A673 (cell line): ENCODE measurements at places on chromosomes 5 and 9.

DNA sequence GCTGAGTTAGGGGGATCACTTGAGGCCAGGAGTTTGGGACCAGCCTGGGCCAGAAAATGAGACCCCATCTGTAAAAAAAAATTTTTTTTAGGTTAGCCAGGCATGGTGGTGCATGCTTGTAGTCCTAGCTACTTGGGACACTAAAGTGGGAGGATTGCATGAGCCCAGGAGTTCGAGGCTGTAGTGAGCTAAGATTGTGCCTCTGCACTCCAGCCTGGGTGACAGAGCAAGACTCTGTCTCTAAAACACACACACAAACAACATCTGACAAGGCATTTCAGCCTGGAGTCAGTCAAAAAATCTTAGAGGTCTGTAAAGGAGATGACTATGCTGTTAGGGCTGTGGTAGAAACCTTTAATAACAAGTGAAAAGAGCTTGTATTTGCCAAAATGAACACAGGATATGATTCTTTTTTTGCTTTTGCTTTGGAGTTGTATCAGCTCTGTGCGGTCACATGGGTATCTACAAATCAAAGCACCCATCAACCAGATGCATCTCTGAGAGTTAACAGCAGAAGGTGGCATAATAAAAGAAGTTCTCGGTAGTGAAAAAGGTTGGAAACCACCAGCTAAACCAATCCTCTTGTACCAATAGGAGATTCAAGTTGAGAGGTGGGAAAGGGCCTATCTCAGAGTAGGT lies 3.6 kb upstream of the PSMD5 start:
- DNase-seq, result no peak

DNA sequence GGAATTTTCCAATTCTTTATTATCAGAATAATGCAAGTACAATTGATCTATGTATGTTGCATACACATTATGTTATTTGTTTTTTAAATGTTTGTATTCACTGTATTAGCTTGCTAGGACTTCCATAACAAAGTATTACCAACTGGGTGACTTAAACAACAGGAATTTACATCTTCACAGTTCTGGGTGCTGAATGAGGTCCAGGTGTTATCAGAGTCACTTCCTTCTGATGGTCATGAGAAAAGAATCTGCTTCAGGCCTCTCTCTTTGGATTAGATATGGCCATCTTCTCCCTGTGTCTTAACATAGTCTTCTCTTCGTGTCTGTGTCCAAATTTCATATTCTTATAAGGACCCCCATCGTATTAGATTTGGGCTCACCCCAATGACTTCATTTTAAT lies 229.1 kb upstream of the TRPC7 start:
- DNase-seq, result no peak

DNA sequence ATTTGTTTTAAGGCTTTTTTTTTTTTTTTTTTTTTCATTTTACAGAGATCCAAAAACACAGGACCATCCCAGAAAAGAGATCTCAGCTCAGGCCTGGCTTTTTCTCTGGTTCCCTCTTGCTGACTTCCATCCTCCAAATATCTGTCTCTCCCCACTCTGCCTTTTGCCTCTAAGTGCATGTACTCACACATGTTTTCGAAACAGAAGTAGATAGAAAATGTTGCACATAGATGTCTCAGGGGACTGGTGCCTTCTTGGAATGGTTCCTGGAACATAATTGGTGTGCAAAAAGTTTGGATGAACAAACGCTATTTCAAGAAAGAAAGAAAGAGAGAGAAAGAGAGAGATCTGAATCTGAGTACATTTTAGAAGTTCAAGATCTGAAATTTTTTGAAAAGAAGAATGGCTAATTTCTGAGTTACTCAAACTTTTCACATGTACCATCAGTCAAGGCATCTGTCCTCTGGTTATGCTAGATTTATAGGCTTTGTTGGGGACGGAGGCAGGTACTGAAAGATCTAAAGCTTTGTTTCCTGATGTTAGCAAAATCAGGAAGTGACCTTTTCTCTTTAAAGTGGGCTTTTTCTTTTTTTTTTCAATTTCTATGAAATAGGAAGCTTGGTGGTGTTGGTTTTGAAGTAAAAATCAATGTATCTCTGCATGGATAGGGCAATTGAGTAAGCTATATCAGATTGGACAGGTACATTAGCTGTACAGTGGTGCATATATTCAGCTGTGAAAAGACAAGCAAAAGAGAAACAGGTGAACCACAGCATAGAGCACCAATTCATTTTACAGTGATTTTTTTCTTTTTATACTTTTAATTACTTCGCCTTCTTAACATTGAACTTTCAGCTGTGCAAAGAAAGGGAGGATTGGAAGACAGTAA lies 8.5 kb upstream of the TNFSF8 start:
- peak; percentile 69 for DNase-seq

DNA sequence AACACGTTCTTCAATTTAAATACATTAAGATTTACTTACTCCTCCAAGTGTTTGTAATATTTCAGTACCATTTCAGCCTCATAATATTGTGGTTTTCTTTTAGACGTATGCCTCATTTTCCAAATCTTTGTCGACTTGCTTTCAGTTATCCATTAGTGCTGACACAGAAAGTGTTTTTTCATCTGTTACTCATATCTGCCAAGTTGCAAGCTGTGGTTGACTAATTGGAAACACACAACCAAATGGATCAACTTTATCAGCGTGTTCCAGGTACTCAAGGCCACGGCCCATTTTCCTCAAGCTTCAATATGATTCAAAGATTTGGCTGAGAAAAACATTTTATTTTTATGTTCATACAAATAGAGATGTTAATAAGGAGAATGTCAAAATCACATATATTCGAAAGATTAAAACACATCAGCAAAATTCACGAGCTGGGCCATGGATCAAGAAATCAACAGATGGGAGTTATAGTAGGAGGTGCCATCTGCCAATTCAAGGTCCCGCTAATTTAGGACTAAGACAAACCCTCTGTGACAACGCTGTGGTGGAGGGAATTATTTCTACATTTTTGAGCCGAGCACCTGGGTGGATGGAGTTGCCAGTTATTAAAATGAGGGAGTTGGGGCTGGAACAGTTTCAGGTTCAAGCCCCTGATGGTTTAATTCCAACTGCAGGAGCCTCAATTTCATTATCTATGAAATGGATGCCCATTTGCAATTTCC lies 27.2 kb upstream of the CCNJL start:
- DNase-seq, result no peak

GRCh38 chr9:112002131-112002846 lies 105.7 kb downstream of the UGCG start:
- no peak for DNase-seq

DNA sequence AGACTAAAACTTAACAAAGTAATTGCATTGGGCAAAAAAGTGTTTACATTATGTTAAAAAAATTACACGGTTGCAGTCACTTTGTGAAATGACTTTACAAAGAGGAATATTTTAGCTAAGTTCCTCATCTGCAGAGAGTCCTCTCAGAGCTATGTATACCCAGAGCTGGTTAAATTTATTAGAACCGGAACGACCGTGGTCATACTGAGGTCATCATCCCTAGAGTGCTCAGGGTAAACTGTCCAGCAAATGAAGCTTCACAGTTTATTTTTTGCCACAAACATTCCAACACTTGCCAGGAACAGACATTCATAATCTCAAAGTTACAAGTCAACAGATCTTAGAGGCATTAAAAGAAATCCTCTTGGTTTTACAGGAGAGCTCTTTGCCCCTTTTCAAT lies 897 bp downstream of the ROPN1L start:
- no peak for DNase-seq

DNA sequence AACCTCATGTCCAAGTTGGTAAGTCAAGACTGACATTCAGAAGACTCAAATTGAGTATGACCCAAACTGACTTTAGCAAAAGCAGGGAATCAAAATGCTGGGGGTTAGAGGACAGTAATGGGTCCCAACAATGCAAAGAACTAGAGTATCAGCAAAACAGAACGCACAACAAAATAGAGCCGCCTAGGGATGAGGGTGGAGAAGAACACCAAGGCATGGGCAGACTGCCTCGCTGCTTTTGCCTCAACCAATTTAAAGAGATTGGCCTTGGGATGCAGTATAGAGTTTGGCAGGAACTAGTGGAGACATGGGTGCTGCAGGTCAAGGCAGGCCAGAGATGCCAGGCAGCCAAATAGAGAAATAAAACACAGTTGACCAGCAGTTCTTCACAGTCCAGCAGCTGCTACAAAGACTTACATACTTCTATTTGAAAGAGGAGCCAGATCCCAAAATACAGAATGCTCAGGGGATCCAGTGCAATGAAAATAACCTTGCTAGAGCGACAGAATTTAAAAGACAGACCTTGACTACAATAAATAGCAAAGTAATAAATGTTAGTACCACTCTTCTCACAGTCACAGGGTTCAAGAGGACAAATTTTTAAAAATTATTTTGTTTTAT lies 83.9 kb upstream of the NIPBL start:
- no peak for DNase-seq
